ENCODE measurements at places on chromosomes 2 and 18.

GRCh38 chr2:48178611-48179010, 272.3 kb upstream of the FBXO11 start:
- DNase-seq, result no peak

DNA sequence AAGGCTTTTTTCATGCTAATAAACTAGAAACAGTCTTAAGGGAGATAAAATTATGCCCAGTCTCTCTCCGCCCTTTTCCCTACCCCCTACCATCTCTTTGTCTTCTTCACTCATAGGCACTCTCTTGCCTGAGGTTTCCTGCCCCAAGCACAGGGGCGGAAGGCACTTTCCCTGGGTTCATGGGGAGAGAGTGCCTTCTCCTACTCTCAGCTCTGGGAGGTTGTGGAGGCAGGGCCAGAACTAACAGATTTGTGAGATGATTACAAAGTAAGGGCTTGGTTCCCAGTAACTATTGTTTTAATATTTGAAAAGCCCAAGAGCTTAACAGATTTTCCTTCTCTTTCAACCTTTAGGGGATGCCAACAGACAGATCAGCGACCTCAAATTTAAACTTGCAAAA, 26.1 kb upstream of the RBM44 start:
- no peak for DNase-seq

GRCh38 chr2:106363791-106364190, 104.4 kb downstream of the RGPD3 start:
- DNase-seq, result no peak

- DNase-seq, result no peak
These were observed 14.0 kb downstream of the OSBPL6 start for GRCh38 chr2:178208336-178208735.

- DNase-seq, result no peak
These were observed 158.0 kb downstream of the CSRNP3 start for GRCh38 chr2:165627470-165627869.

GRCh38 chr2:125364192-125364983, 1291.6 kb upstream of the GYPC start:
- DNase-seq, result no peak

DNA sequence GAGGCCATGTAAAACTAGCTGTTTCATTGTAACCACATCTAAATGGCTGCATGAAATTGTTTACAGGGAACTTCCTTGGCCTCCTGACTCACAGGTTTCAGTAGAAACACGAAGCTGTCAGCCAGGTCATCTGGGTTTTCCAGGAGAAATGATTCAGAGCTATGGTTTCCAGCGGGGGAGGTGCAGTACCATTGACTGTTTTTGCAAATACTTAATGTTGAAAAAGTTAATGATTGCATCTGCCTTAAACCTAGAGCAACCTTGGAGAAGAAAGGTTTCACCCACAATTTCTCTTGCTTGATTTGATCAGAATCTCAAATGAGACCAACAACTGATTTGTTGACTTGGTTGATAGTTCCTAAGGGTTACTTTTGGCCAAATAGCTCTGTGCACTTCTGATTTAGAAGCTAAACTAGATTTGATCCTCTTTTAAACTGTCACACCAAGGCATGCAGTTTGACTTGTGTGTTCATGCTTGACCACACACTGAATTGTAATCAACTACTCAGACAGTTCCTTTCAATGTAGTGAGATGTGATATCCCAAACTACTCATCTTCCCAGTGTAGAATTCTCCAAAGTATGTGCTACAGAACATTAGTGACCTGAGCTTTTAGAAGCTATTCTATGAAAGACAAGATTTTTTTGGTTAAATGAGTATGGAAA, 193.5 kb upstream of the CHST9 start:
- DNase-seq, result no peak

DNA sequence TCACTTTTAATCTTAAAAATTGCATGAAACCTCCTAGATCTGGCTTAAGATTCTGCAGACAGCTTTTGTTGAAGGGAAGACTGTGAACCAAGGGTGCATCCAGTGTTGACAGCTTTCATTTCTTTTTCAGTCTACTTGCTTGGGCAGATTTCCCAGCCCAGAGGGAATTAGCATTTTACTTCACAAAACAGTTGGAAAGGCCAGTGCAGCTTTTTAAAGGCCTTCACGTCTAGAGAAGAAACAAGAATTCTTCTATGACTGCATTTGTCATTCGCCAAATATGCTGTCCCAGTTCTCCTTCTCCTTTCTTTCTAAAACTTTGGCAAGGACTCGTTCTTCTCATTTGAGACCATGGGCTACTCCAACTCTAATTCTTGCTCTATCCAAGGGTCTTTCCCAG, 17.4 kb downstream of the NTSR2 start:
- DNase-seq, result no peak

GRCh38 chr2:20603791-20604190, 47.1 kb downstream of the HS1BP3 start:
- DNase-seq, result no peak

GRCh38 chr2:3116371-3116770, 261.2 kb downstream of the EIPR1 start:
- no peak for DNase-seq
